Activated naive CD8-positive, alpha-beta T cell treated with anti-CD3 and anti-CD28 coated beads, Interleukin-2, amount 10 ng/mL, durations not matched to agents 7 days and 5 days (primary cell): ENCODE measurements at places on chromosomes 6 and 20.

DNA sequence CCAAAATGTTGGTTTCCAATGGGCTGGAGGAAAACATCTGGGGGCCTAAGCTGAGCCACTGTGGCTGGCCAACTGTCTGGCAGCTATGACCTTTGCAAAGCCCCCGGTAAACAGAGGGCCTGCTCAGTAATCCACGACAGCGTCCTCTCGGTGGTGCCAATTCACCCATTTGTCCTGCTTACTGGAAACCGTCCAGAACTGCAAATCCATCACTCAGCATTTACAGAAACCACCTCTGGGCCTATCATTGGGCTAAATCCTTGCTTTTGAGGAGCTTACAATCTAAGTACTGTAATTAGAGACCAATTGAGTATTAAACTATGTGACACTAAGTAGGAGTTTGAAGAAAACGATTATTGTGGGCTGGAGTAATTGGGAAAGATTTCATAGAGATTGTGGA, 31.0 kb downstream of the ADAT2 start:
- no peak for DNase-seq
- H3K4me1 ChIP-seq = peaks cover 3% of the 10 kb centered on the region
- no peak overlapping the region for H3K4me3 ChIP-seq
- no peak overlapping the region for H3K27ac ChIP-seq
- no peaks in the 10 kb centered on the region for H3K27me3 ChIP-seq

DNA sequence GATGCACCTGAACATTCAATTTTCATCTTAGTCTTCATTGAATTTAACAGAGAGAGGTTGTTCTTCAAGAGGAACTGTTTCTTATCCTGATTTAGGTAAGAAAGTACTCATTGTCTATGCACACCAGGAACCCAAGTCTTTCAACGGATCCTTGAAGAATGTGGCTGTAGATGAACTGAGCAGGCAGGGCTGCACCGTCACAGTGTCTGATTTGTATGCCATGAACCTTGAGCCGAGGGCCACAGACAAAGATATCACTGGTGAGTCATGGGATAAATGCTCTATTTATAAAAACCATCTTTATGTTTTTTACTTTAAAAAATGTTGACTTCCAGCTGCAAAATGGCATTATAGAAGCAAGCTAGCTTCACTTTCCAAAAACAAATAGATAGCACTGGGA, 10.2 kb downstream of the NQO2 start:
- no peak overlapping the region for H3K27ac ChIP-seq
- H3K4me3 ChIP-seq = no peak overlapping the region
- H3K36me3 ChIP-seq = peaks cover 66% of the 10 kb centered on the region
- H3K27me3 ChIP-seq = no peaks in the 10 kb centered on the region
- DNase-seq = no peak
- peaks cover 8% of the 10 kb centered on the region for H3K4me1 ChIP-seq

DNA sequence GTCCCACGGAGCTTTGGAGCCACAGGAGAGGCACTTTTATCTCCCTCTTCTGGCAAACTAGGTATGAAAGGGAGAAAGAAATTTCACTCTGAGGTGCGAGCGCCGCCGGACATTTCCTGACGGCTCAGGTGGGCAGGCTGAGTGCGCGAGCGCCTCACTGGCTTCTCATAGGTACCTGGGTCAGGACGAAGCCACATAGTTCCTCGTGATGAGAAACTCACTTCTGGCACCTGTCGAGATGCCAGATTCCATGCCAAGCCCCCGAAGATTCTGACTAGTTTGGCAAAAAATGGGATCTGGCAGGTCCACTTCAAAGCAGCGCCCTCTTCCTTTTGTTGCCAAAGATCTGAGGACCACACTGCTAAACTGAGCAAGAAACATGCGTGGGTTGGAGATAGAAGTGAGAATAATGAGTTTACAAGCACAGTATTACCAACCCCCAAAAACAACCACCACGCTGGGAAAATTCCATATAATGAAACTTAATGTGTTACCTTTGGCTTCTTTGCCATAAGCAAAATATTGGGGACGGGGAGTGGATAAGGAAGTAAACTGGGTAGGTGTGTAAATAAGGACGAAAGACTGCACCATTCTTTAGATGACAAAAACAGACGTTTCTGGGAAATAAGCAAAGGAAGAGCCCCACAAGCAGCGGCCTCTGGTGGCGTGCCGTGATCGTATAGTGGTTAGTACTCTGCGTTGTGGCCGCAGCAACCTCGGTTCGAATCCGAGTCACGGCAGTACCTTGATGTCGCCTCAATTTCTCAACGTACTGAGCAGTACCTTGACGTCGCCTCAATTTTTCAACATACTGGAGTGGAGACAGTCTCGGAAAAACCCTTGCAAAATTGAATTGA, 89.8 kb upstream of the PRSS16 start:
- H3K27me3 ChIP-seq = no peaks in the 10 kb centered on the region
- H3K27ac ChIP-seq = peak overlapping the region; percentile 70
- peak; percentile 78 for DNase-seq
- H3K4me3 ChIP-seq = peak overlapping the region; percentile 69
- H3K4me1 ChIP-seq = peaks cover 43% of the 10 kb centered on the region

GRCh38 chr20:50517817-50518154, 7.6 kb downstream of the PTPN1 start:
- no peaks in the 10 kb centered on the region for H3K27me3 ChIP-seq
- peaks cover 81% of the 10 kb centered on the region for H3K4me1 ChIP-seq
- H3K4me3 ChIP-seq = peak overlapping the region; percentile 78
- no peak for DNase-seq

- H3K36me3 ChIP-seq = peaks cover 3% of the 10 kb centered on the region
- no peak overlapping the region for H3K27ac ChIP-seq
- H3K4me1 ChIP-seq = peaks cover 6% of the 10 kb centered on the region
- H3K4me3 ChIP-seq = no peak overlapping the region
- DNase-seq = no peak
Observed at GRCh38 chr6:793261-793660, 100.3 kb upstream of the EXOC2 start.

DNA sequence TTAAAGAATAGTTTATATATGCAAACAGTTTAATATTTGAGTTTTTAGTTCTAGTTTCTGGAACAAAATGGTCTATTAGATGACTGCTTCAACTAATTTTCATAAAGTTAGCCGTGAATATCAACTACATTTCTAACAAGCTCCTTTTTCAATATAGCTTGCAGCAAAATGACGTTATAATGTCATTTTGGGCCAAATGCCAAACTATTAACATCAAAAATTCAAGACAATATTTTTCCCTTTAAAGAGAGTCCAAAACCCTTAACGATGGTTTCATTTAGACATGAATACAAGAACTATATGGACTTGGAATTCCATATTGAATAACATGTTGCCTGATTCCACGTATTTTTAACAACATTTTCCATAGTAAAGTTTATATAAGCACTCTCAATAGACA, 91.0 kb downstream of the SMLR1 start:
- no peak overlapping the region for H3K4me3 ChIP-seq
- H3K4me1 ChIP-seq = peaks cover 2% of the 10 kb centered on the region
- H3K27ac ChIP-seq = no peak overlapping the region
- DNase-seq = no peak
- peaks cover 5% of the 10 kb centered on the region for H3K36me3 ChIP-seq
- no peaks in the 10 kb centered on the region for H3K27me3 ChIP-seq

DNA sequence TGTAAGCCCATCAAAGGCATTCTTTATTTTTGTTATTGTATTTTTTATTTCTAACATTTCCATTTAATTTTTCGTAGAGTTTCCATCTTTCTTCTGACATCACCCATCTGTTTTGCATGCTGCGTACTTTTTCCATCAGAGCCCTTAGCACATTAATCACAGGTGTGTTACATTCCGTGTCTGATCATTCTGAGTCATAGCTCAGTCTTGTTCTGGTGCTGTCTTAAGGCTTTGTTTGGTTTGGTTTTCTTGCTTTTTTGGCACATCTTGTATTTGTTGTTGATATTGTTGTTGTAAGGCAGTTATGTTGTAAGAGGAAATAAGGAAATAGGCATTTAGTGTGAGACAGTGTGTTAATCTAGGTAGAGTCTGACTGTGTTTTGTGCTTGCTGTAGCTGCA, 214.6 kb upstream of the CDH4 start:
- no peak overlapping the region for H3K4me3 ChIP-seq
- no peaks in the 10 kb centered on the region for H3K4me1 ChIP-seq
- H3K36me3 ChIP-seq = no peaks in the 10 kb centered on the region
- no peak for DNase-seq
- H3K27me3 ChIP-seq = peaks cover 2% of the 10 kb centered on the region
- H3K27ac ChIP-seq = no peak overlapping the region

DNA sequence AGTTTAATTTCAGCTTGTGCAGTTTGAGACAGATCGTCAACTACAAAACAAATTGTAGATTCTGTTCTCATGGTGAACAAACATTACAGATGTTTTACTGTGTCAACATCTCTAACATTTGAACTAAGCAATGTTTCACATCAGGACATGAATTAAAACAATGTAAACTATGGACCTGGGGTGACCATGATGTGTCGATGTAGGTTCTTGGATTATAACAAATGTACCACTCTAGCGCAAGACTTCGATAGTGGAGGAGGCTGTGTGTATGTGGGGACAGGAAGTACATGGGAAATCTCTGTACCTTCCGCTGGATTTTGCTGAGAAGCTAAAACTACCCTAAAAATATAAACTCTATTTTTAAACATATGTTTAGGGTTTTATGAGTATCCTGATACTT, 17.1 kb downstream of the HIVEP2 start:
- peaks cover 9% of the 10 kb centered on the region for H3K36me3 ChIP-seq
- H3K27ac ChIP-seq = peak overlapping the region; percentile 95

DNA sequence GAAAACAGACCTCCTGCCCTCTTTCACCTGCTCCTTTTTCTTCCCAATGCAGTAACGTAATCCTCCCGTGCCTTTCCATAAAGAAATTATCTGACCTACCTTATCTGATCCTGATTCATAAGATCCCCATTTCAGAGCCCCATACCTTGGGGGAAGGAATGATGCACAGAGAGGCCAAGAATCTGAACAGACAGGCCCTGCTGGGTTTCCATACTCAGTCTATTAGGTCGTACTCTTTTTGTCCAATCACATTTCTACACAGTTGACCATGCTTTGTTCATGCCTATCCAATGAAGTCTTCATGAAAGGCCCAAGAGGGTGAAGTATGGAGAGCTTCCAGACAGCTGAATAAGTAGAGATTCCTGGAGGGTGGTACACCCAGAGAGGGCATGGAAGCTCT, 25.3 kb downstream of the SRPK1 start:
- peaks cover 10% of the 10 kb centered on the region for H3K4me1 ChIP-seq
- no peak overlapping the region for H3K4me3 ChIP-seq
- no peak for DNase-seq
- no peak overlapping the region for H3K27ac ChIP-seq
- H3K27me3 ChIP-seq = no peaks in the 10 kb centered on the region

DNA sequence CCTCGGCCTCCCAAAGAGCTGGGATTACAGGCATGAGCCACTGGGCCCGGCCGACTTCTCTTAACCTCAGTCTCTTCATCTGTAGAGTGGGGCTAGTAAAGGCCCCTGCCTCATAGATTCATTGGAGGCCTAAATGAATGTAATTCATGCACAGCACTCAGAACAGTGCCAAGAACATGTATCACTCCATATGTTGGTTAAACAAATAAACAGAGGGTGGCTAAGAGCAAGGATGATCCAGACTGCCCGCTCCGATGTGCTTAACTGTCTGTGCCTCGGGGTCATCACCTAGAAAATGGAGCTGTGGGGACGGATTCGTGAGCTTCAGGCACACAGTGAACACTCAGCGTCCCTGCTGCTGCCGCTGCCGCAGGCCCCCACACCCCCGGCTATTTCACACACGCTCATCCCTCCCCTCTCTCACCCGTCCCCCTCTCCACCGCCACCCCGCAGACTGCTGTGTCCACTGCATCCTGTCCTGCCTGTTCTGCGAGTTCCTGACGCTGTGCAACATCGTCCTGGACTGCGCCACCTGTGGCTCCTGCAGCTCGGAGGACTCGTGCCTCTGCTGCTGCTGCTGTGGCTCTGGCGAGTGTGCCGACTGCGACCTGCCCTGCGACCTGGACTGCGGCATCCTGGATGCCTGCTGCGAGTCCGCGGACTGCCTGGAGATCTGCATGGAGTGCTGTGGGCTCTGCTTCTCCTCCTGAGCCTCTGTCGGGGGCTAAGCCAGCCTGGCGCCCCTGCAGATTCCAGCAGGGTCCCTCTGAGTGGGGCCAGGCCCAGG, 14.8 kb downstream of the MDFI start:
- no peak overlapping the region for H3K4me3 ChIP-seq
- H3K27ac ChIP-seq = no peak overlapping the region
- no peak for DNase-seq

GRCh38 chr6:5173810-5174209, 86.9 kb downstream of the LYRM4 start:
- H3K4me1 ChIP-seq = peaks cover 50% of the 10 kb centered on the region
- peak overlapping the region; percentile 74 for H3K4me3 ChIP-seq
- H3K36me3 ChIP-seq = no peaks in the 10 kb centered on the region
- H3K27ac ChIP-seq = peak overlapping the region; percentile 97
- no peaks in the 10 kb centered on the region for H3K27me3 ChIP-seq

DNA sequence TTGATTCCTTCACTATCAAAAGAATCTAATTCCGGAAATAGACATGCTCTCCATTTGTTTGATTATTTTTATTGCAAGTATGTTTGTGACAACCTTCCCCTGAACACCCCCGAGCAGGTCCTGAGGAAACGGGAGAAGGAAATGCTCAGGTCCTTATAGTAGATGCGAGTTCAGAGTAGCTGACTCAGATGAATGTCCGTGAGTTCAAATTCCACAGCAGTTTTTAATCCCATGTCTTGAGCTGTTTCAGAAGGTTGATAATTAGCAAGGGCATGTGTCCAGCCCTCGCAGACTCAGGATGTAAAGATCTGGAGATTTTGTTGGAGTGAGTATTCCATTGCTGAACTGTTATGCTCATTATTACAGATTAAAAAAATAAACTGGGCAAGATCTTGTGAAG, 169.3 kb downstream of the BCAS1 start:
- H3K4me3 ChIP-seq = no peak overlapping the region
- H3K36me3 ChIP-seq = peaks cover 3% of the 10 kb centered on the region
- DNase-seq = no peak
- no peak overlapping the region for H3K27ac ChIP-seq
- H3K27me3 ChIP-seq = no peaks in the 10 kb centered on the region

- H3K4me3 ChIP-seq = no peak overlapping the region
- no peaks in the 10 kb centered on the region for H3K27me3 ChIP-seq
- no peak overlapping the region for H3K27ac ChIP-seq
- peaks cover 28% of the 10 kb centered on the region for H3K36me3 ChIP-seq
- DNase-seq = peak; percentile 47
Observed at GRCh38 chr6:43009124-43009523, 4.6 kb downstream of the MEA1 start.

DNA sequence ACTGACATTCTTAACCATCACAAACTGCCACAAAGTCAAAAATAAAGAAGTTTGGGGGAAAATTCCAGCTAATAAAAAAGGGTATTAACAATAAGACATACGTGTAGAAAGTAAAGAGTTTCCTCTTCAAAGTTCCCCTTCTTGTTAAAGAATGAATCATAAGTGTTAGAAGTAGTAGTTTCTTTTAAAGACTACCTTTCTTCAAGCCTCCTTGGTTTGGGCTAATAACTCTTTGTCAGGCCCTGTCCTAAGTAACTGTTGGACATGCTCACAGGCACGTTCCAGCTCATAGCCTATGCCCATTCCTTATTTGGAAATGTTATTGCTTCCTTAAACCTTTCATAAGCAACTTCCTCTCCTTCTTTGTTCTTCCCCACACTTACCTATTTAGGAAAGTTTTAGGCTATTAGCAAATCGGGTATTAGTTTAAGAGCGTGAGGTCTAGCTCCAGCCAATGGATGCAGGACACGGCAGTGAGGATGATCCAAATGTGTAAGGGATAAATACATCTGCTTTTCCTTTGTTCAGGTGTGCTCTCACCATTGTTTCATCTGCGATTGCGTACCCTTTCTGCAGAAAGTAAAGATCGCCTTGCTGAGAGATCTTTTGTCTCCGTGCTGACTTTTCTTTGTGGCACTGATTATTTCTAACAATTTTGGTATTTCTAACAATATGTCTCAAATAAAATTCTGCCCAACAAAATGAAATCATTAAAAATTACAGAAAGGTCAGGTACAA, 64.9 kb downstream of the CHD6 start:
- H3K27me3 ChIP-seq = no peaks in the 10 kb centered on the region
- H3K36me3 ChIP-seq = peaks cover 26% of the 10 kb centered on the region
- no peak overlapping the region for H3K4me3 ChIP-seq
- H3K27ac ChIP-seq = no peak overlapping the region
- H3K4me1 ChIP-seq = no peaks in the 10 kb centered on the region
